ENCODE measurements at places on chromosomes 4 and X. TPM values are rescaled to one million over a fixed set of nuclear protein-coding genes. Genes with fewer than 3 reads are reported as not detected.

DNA sequence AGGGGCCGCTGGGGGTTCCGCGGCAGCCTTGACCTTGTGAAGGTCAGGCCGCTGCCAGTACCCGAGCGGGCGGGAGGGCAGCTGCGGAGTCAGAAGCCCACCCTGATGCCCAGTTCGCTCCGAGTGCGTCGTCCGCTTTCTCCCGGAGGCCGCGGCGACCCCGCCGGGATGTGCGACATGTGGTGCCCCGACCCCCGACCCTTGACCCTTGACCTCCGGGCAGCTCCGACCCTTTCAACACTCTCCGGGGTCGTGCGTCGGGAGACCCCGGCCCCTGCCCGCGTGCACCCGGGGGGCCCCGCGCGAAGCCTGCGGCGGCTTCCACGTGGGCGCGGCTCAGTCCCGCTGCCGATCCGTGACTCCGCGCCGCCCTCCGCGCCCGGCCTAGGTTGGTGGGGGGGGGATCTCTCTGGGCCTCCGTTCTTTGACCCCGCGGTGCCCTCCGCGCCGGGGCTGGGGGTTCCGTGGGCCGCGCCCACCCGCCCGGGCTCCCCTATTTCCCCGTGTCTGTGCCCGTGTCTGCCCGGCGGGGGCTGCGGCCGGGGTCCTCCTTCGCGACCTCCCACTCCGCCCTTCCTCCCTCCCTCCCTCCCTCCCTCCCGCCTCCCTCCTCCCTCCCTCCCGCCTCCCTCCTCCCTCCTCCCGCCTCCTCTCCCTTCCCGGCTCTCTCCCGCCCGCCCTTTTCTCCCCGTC is 609 bp upstream of the SLC25A6 start:
- peaks cover 31% of the 10 kb centered on the region for H3K27me3 ChIP-seq
- peaks cover 19% of the 10 kb centered on the region for H3K4me1 ChIP-seq
- peaks cover 48% of the 10 kb centered on the region for H3K36me3 ChIP-seq
- peak overlapping the region; percentile 94 for H3K4me3 ChIP-seq

DNA sequence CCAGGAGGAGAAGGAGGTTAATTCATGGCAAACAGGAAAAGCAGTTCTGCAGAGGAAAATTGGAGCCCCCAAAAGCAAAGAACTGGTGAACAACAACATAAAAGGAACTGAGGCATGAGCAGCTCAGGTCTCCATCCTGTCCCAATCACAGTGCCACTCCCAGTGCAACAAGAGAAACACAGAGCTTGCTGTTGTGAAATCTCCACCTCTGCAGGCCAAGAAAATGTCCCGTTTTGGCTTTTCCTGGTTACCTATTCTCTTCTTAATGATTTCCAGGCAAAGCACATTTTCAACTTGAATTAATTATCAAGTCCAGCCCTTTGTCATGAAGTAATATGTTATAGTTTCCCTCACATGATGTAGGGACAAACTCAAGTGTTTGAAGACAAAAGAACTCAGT is 778 bp downstream of the C1QTNF7 start:
- no peaks in the 10 kb centered on the region for H3K36me3 ChIP-seq
- H3K27me3 ChIP-seq: no peaks in the 10 kb centered on the region
- no peak for DNase-seq
- H3K4me3 ChIP-seq: no peak overlapping the region

DNA sequence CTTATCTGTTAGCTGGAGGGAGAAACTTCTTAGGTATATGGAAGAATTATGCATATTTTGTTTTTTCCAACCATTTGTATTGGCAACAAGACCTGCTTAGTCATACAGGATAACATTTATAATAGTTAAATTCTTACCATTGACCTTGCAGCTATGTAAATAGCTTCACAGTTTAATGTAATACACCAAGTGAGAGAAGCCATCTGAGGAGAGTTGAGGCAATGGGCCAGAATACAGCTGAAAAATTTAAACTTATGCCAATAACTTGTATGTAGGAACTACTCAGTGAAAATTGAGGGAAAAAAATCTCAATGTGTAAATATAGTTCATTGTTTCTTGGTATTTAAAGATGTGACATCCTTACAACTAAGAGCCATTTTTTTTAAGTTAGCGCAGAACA is 273.5 kb downstream of the DACH2 start:
- no peak for DNase-seq
- no peaks in the 10 kb centered on the region for H3K36me3 ChIP-seq
- no peak overlapping the region for H3K27ac ChIP-seq
- no peak overlapping the region for H3K4me3 ChIP-seq

GRCh38 chrX:82163701-82164100 is 961.8 kb downstream of the SH3BGRL start:
- H3K27ac ChIP-seq: no peak overlapping the region
- no peak for DNase-seq
- no peaks in the 10 kb centered on the region for H3K4me1 ChIP-seq
- H3K4me3 ChIP-seq: no peak overlapping the region
- peaks cover 4% of the 10 kb centered on the region for H3K27me3 ChIP-seq

- no peaks in the 10 kb centered on the region for H3K36me3 ChIP-seq
- H3K4me3 ChIP-seq: no peak overlapping the region
- H3K27me3 ChIP-seq: no peaks in the 10 kb centered on the region
- no peaks in the 10 kb centered on the region for H3K4me1 ChIP-seq
- DNase-seq: no peak
Measured at GRCh38 chrX:43741843-43742573, 85.9 kb downstream of the MAOA start.

DNA sequence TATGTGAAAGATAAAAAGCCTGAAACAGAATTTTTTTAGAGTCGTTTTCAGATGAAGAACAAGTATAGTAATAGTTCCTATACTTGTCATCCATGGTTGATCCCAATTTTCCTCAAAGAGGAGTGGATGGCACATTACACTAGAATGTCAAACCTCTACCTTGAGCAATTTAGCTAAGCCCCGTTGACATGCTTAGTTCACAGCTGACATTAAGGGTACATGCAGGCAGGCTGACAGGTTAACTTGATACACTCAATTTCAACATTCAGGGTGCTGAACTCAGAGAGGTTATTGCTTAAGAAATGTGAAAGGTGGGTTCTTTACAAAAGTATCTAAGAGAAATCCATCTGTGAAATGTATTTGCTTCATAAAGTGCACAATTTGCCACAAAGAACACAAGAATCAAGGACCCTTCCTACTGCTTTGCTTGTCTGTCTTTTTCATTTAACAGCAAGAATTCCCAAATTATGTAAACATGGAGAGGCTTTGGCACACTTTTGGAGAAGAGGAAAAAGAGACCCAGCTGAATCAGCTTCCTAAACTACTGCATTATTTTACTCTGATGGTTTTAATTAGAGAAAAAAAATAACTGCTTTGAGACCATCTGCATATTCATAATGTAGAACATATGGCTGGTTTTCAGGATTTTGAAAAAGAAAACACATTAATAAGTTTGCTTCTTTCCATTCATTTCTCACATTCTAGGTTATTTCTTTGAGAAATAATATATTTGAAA is 122.5 kb upstream of the DDIT4L start:
- no peak overlapping the region for H3K4me3 ChIP-seq
- no peak for DNase-seq
- no peaks in the 10 kb centered on the region for H3K27me3 ChIP-seq
- H3K4me1 ChIP-seq: peaks cover 14% of the 10 kb centered on the region
- H3K36me3 ChIP-seq: no peaks in the 10 kb centered on the region
- no peak overlapping the region for H3K27ac ChIP-seq

CCDC158 gene
- not detected for total RNA-seq

DNA sequence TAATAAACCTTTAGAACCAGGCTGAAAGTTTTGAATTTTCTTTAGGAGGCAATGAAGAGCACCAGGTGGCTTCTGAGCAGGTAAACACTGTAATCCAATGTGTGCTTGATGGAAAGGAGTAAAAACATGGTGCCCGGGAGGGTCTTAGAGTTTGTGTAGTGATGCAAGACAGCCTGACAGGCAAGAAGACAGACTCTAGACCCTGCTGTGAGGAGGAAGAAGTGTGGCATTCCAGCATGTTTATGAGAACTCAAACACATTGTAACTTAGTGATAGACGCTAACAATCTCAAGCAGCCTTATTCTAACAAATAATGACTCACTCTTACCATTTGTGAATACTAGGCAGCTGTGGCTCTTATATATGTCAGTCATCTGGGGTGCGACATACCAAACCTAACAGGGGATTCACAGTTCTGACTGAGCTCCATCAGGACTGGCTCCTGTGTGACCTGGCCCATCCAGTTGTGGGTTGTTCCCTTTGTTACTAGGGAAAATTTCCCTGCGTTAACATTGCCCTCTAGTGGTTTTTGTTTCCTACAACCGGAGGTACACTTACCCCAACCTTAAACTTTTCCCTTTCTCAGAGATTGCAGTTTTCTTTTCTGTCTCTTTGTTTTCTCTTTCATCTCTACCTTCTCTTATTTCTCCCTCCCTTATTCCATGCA is 53.8 kb downstream of the VSIG4 start:
- peak; percentile 17 for DNase-seq
- H3K27ac ChIP-seq: no peak overlapping the region
- no peak overlapping the region for H3K4me3 ChIP-seq
- no peaks in the 10 kb centered on the region for H3K36me3 ChIP-seq
- H3K4me1 ChIP-seq: peaks cover 4% of the 10 kb centered on the region

DNA sequence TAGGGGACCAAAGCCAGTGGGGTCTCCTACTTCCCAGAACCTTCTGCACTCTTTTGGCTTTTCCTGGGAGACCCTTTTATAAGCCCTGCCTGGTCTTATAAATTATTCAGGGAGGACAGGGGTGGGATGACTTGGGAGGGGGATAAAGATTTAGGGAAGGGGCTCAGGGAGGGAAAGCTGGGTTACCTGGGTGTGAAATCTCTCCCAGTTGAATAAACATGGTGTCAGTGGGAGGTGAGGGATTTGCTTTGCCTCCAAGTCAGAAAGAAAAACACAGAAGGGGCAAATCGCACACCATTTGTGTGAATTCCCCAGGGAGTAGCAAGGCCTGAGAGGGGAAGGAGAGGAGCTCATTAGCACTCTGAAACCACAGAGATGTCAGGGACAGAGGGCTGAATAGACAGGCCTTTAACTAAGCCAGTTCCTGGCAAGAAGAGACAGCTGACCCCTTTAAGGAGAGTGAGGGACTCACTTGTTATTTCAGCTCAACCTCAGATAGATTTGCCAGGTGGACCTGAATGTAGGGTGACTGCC is at the start of gene RIPPLY1:
Gene RIPPLY1, minus strand, starts transcription at position 51 of the 534 bp plus-strand sequence. CDS start 54 bp downstream, outside the sequence.
- DNase-seq: no peak
- no peaks in the 10 kb centered on the region for H3K36me3 ChIP-seq
- no peak within 1 kb of the TSS for H3K27ac ChIP-seq
- peaks cover 7% of the 10 kb centered on the region for H3K4me1 ChIP-seq
- H3K4me3 ChIP-seq: no peak within 1 kb of the TSS

GRCh38 chr4:147933316-147933715 is 201.4 kb downstream of the ARHGAP10 start:
- H3K27me3 ChIP-seq: peaks cover 1% of the 10 kb centered on the region
- H3K36me3 ChIP-seq: no peaks in the 10 kb centered on the region
- no peak overlapping the region for H3K27ac ChIP-seq
- H3K4me3 ChIP-seq: no peak overlapping the region
- no peaks in the 10 kb centered on the region for H3K4me1 ChIP-seq

- H3K4me1 ChIP-seq: no peaks in the 10 kb centered on the region
- no peak overlapping the region for H3K27ac ChIP-seq
- no peaks in the 10 kb centered on the region for H3K27me3 ChIP-seq
- no peak for DNase-seq
- H3K4me3 ChIP-seq: no peak overlapping the region
Measured at GRCh38 chrX:103418811-103419340, 42.5 kb downstream of the BEX3 start.

All from endothelial cell (in vitro differentiated cells).